ENCODE measurements at places on chromosomes 1 and 21.

GRCh38 chr1:48329486-48329885, 107.0 kb downstream of the SLC5A9 start:
- no peak for DNase-seq

DNA sequence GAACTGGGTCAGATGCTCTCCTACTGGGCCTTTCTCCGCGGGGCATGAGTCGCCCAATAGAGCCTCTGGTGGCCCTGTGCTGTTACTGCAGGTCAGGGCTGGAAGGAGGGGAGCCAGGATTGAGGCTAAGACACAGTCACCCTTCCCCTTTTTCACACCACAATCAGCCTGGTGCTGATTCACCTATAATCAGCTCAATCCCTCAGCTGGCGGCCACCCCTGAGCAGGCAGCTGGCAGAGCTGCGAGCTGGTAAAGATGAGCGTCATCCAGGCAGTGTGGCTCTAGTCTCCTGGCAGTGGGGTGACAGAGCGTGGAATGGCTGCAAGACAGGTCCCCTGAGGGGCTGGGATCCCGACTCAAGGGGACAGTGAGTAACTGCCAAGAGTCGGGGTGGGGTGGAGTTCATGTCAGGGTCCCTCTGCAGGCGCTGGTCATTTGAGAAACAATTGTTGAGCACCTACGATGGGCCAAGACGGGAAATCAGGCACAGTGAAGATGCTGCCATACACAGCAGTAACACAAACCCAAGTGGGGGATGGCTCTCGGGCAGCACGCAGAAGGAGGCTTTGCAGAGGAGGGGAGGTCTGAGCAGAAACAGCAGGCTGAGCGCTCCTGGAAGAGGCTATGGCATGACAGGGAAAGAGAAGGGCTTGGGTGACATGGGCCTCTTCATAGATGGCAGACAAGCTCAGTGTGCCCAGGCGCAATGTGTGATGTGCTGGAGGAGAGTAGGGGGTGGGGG, 21.8 kb downstream of the ATF3 start:
- DNase-seq = no peak

DNA sequence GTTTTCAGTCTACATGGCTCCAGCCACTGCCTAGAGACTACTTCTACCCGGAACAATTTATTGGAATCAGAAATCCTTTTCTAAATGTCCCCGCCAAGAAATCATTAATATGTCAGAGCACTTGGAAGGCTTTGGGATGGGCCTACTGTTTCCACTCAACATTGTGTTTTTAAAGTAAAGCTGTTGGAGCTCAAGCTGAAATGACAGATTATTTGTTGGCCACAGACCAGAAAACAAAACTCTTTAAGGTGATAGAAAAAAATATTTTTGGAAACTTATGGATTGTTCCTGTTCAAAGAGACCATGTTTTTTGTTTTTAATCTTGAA, 496 bp downstream of the VPS45 start:
- DNase-seq = no peak

GRCh38 chr1:206420471-206420870, 49.8 kb upstream of the IKBKE start:
- DNase-seq = no peak

- peak; percentile 36 for DNase-seq
These were observed 75.7 kb downstream of the UCHL5 start for GRCh38 chr1:192983349-192983980.

DNA sequence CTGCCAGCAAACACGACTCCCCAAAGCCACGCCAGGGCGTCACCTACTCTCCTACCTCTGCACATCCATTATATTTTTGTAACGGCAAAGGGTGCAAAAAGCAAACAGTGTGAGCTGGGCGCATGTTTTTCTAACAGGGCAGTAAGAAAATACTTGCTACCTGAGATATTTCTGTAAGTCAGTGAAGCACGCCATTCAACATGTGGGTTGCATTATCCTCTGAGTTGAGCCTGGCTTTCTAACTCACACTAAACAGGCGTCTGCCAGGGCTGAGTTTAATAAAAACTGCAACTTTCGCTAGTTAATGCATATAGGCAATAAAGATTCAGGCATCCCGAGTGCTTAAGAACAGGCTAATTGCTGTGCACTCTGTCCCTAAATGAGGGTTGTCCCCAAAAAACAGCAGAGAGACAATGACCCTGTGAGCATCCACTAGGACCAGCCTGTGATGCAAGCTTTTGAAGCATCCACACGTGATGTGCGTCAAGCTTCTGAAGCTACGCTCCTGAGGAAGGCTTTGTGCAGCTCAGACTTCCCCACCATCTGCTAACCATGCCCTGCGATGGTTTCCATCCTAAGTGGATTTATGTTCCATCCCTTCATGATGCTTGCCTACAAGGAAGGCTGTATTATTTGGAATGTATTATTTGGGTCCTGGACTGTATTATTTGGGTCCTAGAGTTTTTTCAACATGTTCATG, 70.0 kb upstream of the SIM2 start:
- DNase-seq = no peak

- DNase-seq = no peak
These were observed 129.6 kb downstream of the LRRC7 start for GRCh38 chr1:69697340-69697739.

- DNase-seq = no peak
These were observed 146 bp upstream of the ZNF362 start for GRCh38 chr1:33256221-33256470.

GRCh38 chr1:87473203-87473661, 144.6 kb downstream of the LMO4 start:
- no peak for DNase-seq

- DNase-seq = no peak
These were observed 27.4 kb downstream of the ELF3 start for GRCh38 chr1:202037706-202038296.

DNA sequence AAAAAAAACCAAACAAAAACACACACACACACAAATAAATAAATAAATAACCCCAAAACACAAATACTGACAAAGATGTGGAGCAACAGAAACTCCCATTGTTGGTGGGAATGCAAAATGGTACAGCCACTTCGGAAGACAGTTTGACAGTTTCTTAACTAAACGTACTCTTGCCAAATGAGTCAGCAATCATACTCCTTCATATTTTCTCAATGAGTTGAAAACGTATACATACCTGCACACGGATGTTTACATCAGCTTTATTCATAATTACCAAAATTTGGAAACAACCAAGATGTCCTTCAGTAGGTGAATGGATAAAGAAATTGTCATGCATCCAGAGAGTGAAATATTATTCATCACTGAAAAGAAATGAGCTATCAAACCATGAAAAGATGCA, 23.5 kb downstream of the ASAP3 start:
- no peak for DNase-seq

- DNase-seq = no peak
These were observed 60.1 kb downstream of the SDCCAG8 start for GRCh38 chr1:243315893-243316292.

GRCh38 chr1:21338573-21339355, 48.5 kb upstream of the ECE1 start:
- no peak for DNase-seq

GRCh38 chr1:29963946-29964345, 727.6 kb downstream of the PTPRU start:
- no peak for DNase-seq

- DNase-seq = no peak
These were observed 7.1 kb upstream of the TNR start for GRCh38 chr1:175750366-175751071.

DNA sequence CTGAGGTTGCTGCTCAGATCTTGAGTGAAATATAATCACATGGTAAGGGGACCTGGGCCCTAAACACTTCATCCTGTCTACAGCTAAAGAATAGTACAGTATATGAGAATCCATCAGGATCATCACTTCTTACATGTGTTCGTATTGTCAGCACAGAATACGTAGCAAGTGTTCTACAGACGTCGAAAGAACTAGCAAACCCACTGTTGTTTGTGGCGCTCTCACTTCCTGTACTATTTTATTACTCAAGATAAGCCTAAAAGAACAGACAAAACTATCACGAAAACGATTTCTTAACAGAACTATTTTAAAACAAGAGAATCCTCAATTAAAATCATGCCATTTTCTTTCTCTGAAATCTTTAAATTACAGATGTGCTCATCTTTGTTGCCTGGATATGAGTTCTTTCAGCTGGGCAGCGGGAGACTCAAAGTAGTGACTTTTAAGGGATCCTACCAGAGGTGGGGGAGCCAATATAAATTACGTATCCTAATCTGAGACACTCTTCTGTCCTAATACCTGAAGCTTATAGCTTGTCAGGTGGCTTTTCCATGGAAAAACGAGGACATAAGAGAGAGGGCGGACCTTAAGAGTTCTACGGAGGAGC, 724 bp downstream of the ST7L start:
- DNase-seq = no peak

DNA sequence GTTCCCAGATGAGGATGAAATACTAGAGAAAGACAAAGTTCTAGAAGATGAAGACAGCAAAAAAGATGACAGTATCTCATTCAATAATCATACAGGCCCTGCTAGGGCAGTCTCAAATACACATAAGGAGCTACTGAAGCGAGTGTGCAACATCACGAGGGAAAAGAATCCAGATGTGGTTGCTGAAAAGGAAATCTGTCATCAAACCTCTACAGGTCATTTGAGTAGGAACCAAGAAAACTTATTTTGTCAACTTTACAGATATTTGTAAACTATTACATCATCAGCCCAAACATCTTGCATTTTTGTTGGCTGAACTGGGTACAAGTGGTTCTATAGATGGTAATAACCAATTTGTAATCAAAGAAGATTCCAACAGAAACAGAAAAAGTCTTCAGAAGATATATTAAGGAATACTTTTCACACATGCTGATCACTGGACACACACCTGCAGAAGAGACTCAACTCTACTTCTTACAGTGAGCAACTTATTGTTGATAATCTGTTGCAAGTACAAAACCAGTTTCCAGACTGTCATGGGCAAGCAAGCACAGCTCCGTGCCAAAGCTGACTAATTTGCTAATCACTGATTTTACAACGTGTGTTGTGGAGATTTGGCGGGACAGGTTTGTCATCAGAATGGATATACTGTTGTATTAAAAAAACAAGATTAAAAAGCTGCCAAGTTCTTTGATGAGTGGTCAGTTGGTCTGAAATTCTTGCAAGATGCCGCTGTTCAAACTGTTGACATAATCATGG, 42.1 kb downstream of the TRIM33 start:
- no peak for DNase-seq

- no peak for DNase-seq
These were observed 129.2 kb upstream of the DUSP10 start for GRCh38 chr1:221871056-221871455.

DNA sequence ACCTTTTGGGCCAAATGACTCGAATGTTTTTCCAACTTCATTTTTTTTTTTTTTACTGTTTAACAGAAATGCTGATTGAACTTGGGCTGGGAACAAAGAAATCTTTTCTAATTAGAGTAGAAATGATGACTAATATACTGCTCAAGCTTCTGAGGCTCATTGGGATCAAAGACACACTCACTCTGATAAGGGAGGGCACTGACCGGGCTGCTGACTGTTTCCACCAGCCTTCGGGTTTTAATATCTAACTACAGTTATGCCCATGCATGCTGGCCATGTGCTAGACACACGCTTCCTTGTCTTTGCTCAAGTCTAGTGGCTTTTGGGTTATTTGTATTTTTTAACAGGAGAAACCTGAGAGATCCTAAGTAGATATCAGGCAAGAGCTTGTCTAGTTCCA, 16.8 kb downstream of the ZBTB18 start:
- no peak for DNase-seq

- DNase-seq = no peak
These were observed 18.8 kb downstream of the RHBG start for GRCh38 chr1:156387870-156388173.

- DNase-seq = no peak
These were observed 40.0 kb upstream of the CITED4 start for GRCh38 chr1:40901886-40902852.

GRCh38 chr1:152145769-152146168, 13.3 kb downstream of the RPTN start:
- DNase-seq = no peak

- no peak for DNase-seq
These were observed 18.1 kb upstream of the PTPN14 start for GRCh38 chr1:214569357-214570004.

DNA sequence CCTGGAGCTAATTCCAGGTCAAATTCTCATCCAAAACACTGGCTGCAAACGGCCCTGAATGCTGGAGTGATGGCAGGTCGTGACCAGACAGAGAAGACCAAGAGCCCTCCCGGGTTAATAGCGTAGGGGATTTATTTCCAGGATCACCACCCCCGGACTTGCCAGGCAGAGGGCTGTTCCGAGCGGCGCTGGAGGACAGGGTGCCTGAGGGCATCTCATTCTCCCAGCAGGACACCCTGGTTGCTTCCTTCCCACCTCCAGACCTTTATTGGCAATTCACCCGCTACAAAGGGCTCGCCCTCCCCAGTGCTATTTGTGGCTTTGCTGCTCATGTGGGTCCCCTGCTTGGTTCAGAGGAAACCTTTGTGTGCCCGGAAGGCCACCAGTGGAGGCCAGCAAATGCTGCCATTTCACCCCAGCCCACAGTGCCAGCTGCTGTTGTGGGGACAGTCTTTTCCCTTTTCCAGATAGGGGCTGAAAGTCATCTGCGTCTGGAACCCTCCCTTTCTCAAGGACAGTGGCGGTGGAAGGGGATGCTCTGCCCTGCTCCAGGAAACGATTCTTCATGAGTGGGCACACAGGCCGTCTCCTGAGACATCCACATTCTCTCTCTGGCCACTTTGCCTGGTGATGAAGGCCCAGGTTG, 19.0 kb upstream of the C1orf174 start:
- no peak for DNase-seq

Data from GM12864 (cell line).